SJCRH30 (cell line): ENCODE measurements at places on chromosomes 6 and 20.

- DNase-seq = no peak
Observed at GRCh38 chr6:167588920-167589614, 237.6 kb upstream of the AFDN start.

GRCh38 chr6:54892831-54893230, 46.3 kb downstream of the FAM83B start:
- DNase-seq = peak; percentile 13

DNA sequence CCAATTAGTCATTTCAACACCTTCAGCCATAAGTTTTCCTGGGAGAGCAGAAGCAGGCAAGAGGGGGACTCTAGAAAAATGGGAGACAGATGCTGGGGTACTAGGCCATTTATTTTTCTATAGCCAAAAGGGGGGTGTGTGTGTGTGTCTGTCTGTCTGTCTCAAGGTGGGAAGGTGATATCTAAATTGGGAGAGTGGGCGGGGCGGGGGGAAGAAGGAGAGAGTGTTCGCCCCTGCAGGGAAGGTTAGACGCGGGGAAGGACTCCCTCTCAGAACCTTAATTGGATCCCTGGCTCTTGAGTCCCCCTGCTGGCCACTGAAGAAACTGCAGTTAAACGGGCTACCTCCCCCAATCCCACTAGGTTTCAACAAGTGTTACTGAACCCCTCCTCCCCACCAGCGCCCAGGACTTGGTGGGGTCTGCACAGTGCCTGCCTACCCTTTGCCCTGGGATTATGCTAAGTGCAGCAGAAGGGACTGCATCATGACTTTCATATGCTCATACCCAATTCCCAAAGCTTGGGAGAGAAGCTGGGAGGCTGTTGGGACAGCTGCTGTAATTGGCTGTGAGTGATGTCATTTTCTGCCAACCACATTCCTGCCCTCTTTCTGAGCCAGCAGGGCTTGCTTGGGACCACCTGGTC, 45.8 kb downstream of the FOXP4 start:
- peak; percentile 90 for DNase-seq

DNA sequence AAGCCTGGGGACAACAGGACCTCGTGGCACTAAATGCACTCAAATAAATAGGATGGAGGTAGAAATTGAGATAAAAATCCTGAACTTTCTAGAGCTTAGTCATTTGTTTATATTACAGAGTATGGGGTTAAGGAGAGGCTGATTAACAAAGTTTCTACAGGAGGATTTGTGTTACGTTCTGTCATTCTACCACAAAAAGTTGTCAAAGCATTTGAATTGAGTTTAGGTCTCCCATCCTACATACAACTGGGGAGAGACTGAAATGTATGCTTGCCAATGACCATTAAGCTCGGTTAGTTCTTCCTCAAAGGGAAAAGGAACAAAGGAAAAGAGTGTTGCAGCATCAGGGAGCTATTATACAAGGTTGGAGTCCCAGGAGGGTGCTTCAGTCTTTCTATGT, 597.9 kb downstream of the COL12A1 start:
- no peak for DNase-seq

- DNase-seq = no peak
Observed at GRCh38 chr20:59723607-59724456, 119.5 kb downstream of the PHACTR3 start.

GRCh38 chr6:28814032-28814976, 109.5 kb downstream of the TRIM27 start:
- DNase-seq = no peak

DNA sequence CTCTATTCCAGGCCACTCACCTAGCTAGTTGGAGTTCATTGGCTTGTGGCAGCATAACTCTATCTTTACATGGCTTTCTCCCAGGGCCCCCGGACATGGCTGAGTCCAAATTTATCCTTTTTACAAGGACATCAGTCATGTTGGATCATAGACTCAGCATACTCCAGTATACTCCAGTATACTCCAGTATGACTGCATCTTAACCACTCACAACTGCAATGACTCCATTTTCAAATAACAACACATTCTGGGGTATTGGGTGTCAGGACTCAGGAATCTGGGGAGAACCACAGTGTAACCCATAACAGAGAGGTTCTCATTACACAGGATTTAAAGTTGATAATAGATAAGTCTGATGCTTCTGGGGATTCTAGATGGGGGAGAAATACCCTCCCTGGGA, 53.8 kb upstream of the TSHZ2 start:
- no peak for DNase-seq

DNA sequence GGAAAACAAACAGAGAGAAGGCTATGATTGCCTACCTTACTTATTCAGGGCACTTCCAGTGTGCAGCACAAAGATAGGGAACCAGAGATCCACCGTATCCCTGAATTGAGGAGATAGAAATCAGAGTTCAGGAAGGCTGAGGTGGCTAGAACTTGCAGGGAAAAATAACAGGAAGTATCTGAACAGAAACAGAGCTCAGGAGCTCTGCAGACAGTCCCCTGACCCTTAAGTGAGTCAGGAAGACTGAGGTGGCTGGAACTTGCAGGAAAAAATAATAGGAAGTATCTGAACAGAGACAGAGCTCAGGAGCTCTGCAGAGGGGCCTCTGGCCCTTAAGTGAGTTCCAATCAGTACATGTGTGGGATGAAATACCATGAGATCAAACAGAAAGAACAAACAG, 65.4 kb downstream of the RPRD1B start:
- DNase-seq = no peak

GRCh38 chr6:156423075-156423474, 354.1 kb upstream of the ARID1B start:
- DNase-seq = no peak

DNA sequence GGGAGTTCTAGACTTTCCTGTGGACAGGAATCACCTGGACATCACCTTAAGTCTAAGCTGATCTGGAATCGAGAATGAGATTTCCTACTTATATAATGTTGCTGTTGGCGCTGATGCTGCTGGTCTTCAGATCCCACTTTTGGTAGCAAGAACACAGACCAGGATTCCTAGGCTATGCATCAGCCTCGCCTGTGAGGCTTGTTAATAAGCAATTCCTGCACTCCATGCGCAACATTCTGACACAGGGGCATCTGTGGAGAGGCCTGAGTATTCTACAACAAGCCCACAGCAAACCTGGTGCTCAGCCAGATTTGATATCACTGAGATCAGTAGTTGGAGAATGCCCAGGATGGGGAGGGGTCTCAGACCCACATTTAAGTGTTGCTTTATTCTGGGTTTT, 52.0 kb upstream of the TRIM26 start:
- DNase-seq = no peak

DNA sequence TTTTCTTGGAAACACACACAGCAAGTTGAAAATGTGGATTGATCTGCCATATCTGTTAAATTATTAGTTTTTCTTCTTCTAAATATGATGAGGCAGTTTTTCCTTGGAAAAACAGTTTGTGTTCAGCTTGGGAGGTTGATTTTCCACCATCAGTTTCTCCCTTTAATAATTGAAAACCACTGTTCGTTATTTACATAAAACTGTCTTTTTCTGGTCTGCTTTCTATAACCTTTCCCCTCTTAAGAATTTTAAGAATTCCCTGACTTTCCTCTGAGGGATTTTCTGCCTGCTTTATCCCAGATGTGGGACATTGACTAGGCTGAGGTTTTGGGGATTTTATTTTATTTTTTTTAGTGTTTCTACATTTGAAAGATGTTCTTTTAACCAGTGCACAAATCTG, 27.2 kb downstream of the DSE start:
- peak; percentile 13 for DNase-seq

- no peak for DNase-seq
Observed at GRCh38 chr20:43870484-43870883, 44.2 kb upstream of the TOX2 start.

GRCh38 chr20:35871259-35871771, 83.0 kb downstream of the SCAND1 start:
- DNase-seq = peak; percentile 31

DNA sequence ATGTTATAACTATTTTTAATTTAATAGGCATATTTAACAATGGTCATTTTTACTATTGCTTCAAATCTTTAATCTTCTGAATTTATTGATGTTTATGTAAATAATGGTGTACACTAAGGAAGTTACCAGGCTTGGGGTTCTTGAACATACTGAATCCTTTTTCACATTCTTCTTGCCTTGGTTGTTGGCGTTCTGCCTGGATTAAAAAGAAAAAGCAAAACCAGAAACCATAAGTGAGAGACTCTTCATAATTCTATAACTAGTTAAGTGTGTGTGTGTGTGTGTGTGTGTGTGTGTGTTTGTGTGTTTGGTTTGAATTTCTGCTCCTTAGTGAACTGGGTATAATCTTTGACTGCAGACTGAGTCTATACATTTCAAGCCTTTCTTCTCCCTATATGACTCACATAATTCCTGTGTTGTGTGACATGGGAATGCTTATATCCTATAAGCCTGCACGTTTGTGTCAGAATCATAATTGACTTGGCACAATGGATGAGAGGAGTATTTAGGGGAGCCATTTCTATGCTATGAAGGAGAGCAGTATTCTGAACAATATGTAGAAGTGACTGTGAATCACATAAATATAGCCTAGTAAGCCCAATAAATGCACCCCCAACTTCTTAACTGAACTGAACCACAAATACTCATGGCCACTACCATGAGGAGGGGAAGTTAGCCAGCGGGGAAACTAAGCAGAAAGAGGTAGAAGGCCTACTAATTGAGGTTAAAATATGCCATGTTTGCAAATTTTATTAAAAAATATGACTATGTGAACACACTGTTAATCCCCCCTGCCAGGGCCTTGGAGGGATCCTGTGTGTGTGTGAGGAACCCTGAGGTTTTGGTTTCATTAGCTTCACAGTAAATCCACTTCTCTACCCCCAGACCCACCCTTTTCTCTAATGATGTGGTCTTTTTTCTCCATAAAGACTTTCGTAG, 425.5 kb downstream of the BCKDHB start:
- DNase-seq = no peak

GRCh38 chr20:59837623-59838394, 95.6 kb downstream of the SYCP2 start:
- DNase-seq = no peak

DNA sequence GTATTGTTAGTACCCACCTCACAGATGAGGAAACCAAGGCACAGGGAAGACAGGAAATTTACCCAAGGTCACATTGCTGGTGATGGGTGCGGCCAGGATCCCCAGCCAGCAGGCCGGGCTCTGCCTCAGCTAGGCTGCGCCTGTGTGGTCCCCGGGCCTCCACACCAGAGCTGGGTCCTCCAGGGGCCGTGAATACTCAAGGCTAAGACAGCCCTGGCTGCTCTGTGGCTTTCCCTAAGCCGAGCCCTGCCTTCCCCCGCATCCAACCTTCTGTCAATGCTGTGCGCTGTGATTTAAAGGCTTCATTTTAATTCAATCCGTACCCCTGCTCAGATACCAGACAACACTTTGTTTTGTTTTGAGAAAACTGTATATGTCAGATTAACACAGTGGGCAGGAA, 246.7 kb downstream of the TTLL2 start:
- peak; percentile 64 for DNase-seq

GRCh38 chr20:19251958-19252357, 39.5 kb downstream of the SLC24A3 start:
- no peak for DNase-seq

- DNase-seq = no peak
Observed at GRCh38 chr6:51396583-51396982, 577.9 kb downstream of the TFAP2B start.

DNA sequence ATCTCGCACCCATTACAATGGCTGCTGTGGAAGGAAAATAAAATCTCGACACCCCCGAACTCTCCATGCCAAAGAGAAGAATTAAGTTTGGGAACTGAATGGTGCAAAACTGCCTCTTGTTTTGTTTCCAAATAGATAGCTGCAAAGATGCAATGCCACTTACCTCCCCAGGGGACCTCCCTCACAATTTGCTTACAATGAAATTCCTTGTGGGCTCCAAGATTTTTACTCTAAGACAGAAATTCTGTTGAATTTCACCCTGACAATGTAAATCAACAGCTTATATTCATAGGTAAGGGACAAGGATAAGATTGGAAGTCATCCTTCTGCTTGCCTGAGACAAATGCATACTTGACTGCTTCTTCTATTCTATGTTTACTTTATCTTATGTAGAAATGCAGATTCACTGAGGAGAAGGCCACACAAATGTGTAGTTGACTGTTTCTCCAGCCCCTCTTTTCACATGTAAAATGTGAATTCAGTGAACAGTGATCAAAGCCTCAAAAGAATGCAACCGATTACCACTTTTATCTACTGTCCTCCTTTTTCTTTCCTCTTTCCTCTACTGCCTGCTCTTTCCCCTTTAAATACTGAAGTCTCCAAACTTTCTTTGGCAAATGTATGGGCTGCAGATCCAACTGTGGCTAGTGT, 36.6 kb downstream of the ADGRF4 start:
- DNase-seq = no peak

- no peak for DNase-seq
Observed at GRCh38 chr6:166864333-166864732, 92.0 kb downstream of the RNASET2 start.

DNA sequence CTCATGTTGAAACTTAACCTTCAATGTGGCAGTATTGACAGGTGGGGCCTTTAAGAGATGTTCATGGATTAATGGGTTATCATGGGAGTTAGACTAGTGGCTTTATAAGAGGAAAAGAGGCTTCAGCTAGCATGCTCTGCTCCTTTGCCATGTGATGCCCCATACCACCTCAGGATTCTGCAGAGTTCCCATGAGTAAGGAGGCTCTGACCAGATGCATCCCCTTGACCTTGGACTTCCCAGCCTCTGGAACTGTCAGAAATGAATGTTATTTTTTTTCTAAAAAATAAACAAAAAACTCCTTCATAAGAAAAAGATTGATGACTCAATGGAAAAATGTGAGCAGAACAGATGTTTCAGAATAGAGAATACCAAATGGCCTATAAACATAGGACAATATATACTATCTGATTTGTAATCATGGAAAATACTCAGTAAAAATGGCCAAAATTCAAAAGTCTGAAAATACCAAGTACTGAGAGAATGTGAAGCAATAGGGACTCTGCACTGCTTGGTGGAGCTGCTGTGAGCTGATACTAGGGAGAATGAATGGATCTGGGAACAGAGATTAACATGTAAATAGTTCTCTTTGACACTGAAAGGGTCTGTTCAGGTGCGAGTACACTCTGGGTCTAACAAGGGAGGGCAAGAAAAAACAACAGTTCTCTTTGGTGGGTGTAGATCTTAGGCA, 7.4 kb upstream of the TRIM39 start:
- DNase-seq = no peak

DNA sequence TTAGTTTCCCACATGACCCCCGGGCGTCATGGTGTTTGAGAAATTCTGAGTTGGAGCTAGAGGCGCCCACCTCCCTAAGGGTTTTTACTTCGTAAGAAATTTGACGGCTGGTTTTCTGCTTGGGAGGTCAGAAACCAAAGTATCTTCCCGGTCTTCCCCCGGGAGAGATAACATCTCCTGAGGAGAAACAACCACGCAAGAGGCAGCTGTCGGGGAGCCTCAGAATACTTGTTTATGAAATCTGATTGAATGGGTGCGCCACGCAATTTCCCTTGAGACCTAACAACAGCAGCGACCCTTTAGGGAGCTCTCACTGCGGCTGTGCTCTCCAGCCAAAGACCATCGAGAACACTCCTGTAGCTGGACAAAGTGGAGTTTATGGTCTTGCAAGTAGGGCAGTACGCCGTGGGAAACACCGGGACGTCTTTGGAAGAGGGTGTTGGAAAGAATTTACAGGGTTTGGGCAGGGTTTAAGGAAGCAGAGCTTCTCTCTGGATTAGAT, 608 bp upstream of the EIF2S2 start:
- peak; percentile 83 for DNase-seq
